A549 treated with dexamethasone at 1 μM for 4 hours (cell line): ENCODE measurements at places on chromosomes 3 and 15. TPM values are rescaled to one million over a fixed set of nuclear protein-coding genes. Genes with fewer than 3 reads are reported as not detected.

The IFT80 gene
- total RNA-seq: 11.1 to 14.2 TPM (median 13.3 TPM) in 5 replicates

The SLC28A1 gene
- 0.04 TPM in 1 of 5 replicates, not detected in the others for total RNA-seq

The LRRK1 gene
- 11.0 to 19.6 TPM (median 17.9 TPM) in 5 replicates for total RNA-seq

The CCR8 gene
- total RNA-seq: not detected in 5 replicates

The SHC4 gene
- 0.71 to 1.3 TPM (median 1.1 TPM) in 5 replicates for total RNA-seq

The CCDC33 gene
- total RNA-seq: 5.8 to 8.6 TPM (median 7.1 TPM) in 5 replicates

The CCDC39 gene
- total RNA-seq: not detected in 5 replicates

The TEX9 gene
- total RNA-seq: 4.0 to 4.9 TPM (median 4.4 TPM) in 5 replicates

The KCNMB2 gene
- total RNA-seq: not detected in 5 replicates

The SKOR1 gene
- total RNA-seq: 0.05 to 0.08 TPM (median 0.06 TPM) in 4 of 5 replicates, not detected in the other

The TRIM71 gene
- 0.01 TPM in 1 of 5 replicates, not detected in the others for total RNA-seq

The ENTPD3 gene
- total RNA-seq: 0.03 to 0.05 TPM (median 0.04 TPM) in 3 of 5 replicates, not detected in the others

The TMC3 gene
- not detected in 5 replicates for total RNA-seq
